ENCODE measurements at places on chromosomes 16 and 17.

- DNase-seq: no peak
These were observed 11.8 kb upstream of the ALDH3A1 start for GRCh38 chr17:19759568-19760549.

GRCh38 chr16:79897453-79898146, 297.1 kb upstream of the MAF start:
- peak; percentile 58 for DNase-seq

- DNase-seq: no peak
These were observed at the start of gene PLEKHG4 for GRCh38 chr16:67279296-67280089. PLEKHG4 (plus strand) TSS chr16:67279532; CDS start chr16:67280045, 513 bp downstream.

DNA sequence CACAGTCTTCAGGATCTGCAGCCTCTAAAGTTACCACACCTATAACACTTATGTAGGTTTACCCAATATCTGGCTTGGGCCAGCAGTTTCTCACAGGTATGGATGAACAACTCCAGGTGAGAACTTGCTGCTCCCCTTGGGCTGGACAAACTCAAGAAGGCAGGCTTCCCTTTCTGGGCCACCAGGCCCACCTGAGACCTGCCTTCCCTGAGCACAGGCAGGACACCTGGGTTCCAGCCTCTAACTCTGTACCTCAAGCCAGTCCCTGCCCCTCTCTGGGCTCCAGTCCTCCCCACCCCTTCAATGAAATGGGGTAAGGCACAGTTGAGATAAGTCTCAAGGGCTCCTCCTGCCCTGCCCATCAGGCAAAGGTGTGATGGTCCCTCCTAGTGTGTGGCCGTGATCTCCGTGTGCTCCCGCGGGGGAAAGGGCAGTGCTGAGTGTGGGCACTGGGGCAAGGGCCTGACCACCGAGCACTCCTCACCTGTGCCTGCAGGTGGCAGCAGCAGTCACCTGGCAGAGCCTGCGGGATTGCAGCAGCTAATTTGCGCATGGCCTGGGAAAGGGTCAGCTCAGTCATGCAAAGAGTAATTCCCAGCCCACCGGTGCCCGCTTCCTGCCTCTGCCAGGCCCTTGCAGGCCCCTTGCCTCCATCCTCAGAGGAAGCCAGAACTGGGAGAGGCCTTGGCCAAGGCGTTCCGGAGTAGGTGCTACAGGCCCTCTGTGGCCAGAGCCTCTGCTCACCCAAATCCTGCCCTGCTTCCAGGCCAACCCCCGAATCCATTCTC, 28.2 kb upstream of the ADGRG1 start:
- DNase-seq: no peak

DNA sequence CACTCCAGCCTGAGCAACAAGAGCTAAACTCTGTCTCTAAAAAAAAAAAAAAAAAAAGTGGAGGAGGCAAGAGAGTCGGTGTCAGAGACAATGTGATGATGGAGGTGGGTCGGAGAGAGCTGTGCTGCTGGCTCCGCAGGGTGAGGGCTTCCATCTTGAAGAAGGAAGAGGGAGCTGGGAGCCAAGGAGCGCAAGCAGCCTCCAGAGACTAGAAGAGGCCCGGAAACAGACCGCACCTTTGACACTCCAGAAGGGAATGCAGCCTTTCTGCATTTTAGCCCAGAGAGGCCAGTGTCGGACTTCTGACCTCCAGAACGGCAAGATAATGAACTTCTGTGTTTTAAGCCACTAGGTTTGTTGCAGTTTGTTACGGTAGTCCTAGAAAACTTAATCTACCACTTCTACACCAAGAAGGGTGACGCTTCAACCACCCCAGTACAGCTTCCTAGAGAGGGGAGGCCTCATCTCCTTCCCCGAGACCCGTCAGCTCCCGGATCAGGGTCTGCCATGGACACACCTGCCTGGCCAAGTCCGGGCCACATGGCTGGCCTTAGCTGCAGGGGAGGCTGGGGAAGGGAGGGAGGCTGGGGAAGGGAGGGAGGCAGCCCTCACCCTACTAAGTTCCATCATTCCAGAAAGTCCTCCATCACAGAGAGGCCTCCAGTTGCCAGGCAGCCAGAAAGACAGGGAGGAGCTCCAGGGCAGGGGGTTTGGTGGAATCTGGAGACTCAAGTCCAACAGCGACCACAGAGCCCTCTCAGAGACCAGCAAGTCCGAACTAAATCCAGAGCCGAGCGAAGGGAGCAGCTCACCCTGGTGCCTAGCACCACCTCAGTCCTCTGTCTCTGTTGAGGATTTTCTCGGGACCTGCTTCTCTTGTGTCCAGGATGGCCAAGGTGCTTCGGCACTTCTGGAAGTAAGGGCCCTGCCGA, 13.2 kb upstream of the RBFOX3 start:
- no peak for DNase-seq

DNA sequence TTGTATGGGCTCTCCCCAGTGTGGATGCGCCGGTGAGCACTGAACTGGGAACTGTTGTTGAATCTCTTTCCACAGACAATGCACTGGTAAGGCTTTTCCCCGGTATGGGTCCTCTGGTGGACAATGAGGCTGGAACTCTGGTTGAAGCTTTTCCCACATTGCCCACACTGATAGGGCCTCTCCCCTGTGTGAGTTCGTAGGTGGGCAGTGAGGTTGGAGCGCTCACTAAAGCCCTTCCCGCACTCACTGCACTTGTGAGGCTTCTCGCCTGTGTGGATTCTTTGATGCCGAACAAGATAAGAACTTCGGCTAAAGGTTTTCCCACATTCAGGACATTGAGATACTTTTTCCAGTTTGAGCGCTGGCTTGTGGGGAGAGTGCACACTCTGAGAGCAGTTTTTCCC, 17.8 kb downstream of the ZSCAN32 start:
- DNase-seq: no peak

GRCh38 chr16:57677622-57678369, 9.7 kb downstream of the ADGRG3 start:
- DNase-seq: no peak

DNA sequence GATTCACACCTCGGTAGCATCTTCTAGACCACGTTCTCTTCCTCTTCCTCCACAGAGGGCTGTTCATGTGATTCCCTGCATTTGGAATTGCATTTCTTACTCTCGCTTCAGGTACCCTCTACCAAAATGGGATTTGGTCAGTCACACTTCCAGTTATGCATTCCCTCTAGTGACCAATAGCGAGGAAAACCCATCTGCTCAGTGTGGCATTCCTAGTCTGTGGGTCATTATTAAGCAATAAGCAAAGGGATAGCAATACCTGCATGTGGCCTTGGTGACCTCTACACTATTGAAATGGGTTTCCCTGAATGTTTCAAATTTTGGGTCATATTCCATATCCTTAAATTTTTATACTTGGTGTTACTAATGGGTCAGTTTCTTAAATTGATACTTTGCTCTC, 401 bp upstream of the KRTAP4-5 start:
- no peak for DNase-seq

DNA sequence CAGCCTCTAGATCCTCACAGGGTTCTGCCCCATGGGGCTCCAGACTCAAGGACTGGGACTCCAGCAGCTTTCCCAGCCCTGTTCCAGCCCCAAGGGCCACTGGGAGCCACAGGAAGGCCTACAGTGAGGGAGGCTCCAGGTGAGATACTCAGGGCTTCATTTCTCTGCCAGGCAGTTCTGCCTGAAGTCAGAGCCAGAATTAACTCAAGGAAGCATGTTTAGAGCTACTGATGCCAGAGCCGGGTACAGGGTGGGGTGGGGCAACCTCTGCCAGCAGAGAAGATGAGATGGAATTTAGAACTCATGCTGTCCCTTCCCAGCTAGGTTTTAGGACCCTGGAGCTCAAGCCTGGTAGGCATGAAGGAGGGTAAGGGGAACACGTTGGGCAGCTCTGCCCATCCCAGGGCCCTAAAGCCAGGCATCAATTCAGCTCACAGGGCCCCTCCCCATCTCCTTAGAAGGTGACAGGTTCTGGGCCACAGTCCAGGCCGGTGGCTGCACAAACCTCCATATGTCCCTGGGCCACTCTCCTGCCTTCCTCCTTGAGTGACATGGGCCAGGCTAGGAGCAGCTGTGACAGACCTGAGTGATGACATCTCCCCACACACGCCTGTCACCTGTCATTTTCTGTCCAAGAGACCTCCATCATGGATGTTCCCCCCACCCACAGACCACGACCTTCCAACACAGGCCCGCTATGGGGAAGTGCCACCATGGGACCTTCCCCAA, 24.5 kb upstream of the SPPL2C start:
- DNase-seq: no peak

DNA sequence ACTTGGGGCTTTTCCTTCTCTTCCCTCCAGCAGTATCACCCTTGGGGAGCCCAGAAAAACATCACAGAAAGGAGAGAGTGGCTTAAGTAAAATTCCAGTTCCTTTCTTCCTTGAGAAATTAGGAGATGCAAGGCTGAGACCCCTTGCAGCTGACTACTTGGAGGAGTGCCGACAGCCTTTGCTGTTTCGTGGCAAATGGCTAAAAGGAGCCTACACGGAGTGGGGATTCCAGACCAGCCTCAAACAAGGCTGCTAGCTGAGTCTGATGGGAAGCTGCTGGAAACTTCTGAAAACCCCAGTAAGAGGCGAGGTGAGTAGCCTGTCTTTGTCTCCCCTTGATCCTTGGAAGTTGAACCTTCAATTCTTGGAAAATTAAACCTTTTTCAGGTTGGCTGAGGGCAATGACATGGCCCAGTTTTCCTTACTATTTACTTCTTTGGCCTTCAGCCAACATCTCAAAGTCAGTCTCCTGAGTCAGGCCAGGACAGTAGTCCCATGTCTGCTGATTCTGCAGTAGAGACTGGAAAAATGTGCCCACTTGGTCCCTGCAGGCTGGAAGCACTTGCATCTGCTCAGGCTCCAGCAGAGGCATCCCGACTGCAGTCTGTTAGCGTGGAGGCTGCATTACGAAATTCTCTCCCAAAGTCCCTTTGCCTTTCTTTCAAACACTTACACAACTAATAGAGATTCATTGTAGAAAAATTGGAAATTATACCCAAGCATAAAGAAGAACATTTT, 23.4 kb downstream of the SMIM36 start:
- DNase-seq: no peak

DNA sequence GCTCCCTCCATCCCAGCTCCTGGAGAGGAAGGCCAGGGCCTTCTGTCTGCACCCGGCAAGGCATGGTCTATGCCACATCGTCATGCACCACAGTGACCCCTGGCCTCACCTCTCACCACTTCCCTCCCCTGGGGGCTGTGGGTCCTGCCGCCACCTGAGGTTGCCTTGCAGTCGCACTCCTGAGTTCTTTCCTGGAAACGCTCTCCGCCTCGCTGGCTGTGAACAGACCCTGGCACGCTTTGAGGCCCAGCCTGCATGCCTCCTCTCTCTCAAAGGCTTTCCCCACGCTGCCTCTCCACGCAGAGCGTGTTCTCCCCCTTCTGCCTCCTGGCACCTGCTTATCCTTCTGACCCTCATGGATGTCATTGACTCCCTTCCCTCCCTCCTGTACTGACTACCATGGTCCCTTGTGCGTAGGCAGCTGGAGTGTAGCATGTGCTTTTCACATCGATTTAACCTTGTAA, 45.4 kb downstream of the SEC14L1 start:
- DNase-seq: no peak

GRCh38 chr17:82092628-82092994, 5.4 kb downstream of the FASN start:
- no peak for DNase-seq

DNA sequence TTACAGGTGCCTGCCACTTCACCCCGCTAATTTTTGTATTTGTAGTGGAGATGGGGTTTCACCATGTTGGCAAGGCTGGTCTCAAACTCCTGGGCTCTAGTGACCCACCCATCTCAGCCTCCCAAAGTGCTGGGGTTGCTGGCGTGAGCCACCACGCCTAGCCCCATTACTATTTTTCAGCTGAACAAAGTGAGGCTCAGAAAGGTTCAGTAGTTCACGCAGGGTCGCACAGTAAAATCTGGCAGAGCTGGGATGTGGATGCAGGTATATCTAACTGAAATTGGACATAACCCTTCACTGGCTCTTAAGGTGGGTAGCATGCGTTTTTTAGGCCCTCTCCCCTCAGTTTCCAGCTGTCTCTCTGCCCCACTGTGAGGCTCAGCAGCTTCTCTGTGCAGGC, 7.2 kb downstream of the AQP8 start:
- no peak for DNase-seq

GRCh38 chr17:49461580-49461979, 33.5 kb upstream of the NGFR start:
- DNase-seq: no peak

- no peak for DNase-seq
These were observed 1.7 kb downstream of the VWA3A start for GRCh38 chr16:22093996-22094395.

DNA sequence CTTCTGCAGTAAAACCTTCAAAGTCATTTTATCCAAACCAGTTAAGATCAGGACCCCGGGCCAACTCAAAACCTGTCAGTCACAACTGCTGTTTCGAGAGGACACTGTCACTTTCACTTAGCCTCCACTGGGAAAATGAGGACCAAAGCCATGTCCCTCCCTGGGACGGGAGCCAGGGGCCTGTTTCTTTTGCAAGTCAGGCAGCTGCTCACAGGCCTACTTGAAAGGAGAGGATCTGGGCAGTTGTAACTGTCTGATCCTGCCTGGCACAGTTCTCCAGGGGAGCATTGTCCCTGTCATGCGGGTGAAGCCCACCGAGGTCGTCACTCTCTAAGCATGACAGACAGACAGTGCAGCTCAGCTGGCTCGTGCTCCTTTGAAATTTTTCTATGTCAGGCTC, 276.2 kb downstream of the NPIPA8 start:
- DNase-seq: no peak

- no peak for DNase-seq
These were observed 256.6 kb upstream of the KCNJ16 start for GRCh38 chr17:69818467-69818866.

- no peak for DNase-seq
These were observed 684.0 kb downstream of the CDH11 start for GRCh38 chr16:64437706-64438324.

GRCh38 chr17:37543637-37544052, 54.0 kb downstream of the DUSP14 start:
- DNase-seq: no peak

DNA sequence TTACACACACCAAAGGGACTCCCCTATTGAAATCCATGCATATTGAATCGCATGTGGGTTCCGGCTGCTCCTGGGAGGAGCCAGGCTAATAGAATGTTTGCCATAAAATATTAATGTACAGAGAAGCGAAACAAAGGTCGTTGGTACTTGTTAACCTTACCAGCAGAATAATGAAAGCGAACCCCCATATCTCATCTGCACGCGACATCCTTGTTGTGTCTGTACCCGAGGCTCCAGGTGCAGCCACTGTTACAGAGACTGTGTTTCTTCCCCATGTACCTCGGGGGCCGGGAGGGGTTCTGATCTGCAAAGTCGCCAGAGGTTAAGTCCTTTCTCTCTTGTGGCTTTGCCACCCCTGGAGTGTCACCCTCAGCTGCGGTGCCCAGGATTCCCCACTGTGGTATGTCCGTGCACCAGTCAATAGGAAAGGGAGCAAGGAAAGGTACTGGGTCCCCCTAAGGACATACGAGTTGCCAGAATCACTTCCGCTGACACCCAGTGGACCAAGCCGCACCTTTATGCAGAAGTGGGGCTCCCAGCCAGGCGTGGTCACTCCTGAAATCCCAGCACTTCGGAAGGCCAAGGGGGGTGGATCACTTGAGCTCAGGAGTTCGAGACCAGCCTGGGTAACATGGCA, 2.2 kb downstream of the GAA start:
- no peak for DNase-seq

DNA sequence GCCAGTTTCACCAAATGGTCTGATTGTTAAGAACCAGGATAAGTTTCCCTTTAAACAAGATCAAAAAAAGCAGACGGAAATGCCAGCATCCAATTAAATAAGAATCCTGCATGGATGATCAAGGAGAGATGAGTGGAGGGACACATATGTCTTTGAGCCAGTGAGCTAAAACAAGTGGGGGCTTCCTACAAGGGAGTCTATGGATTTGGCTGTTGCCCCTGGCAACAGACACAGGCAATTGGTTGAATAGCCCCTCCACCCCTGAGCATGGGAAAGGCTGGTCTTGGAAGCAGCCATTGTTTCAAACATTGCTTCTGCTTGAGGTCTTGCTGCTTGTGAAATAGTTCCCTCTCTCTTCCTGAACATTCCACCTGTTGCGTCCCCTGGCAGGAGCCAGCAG, 374.7 kb upstream of the ERCC4 start:
- DNase-seq: no peak

Measured in astrocyte of the cerebellum (primary cell).